ENCODE measurements at places on chromosomes 4 and X.

DNA sequence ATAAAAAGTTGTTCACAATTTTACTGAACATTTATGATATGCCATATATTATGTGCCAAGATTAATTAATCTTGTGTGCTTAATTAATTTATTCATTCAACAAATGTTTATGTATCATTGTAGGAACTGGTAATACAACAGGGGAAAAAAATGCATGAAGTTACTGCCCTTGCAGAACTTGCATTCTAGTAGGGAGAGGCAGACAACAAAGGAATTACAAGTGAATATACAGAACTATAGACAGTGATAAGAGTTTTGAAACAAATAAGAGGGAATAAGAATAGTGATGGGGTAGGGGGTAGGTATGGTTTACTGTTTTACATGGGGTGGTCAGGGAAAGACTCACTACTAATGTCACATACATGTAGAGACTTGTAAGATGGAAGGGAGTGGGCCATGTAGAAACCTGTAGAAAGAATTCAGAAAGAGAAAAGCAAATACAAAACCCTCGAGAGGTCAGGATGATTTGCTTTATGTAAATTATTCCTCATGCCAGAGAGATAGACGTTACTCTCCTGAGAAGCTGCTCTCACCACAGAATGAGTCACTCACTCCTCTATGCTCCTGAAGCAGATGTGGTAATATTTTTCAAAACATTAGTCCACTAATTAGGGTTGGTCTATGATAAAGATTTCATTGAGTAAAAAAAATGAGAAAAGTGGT is 855.0 kb upstream of the GRID2 start:
- no peak for DNase-seq

- no peak for DNase-seq
Measured at GRCh38 chr4:69497076-69497475, 1.4 kb upstream of the UGT2B4 start.

DNA sequence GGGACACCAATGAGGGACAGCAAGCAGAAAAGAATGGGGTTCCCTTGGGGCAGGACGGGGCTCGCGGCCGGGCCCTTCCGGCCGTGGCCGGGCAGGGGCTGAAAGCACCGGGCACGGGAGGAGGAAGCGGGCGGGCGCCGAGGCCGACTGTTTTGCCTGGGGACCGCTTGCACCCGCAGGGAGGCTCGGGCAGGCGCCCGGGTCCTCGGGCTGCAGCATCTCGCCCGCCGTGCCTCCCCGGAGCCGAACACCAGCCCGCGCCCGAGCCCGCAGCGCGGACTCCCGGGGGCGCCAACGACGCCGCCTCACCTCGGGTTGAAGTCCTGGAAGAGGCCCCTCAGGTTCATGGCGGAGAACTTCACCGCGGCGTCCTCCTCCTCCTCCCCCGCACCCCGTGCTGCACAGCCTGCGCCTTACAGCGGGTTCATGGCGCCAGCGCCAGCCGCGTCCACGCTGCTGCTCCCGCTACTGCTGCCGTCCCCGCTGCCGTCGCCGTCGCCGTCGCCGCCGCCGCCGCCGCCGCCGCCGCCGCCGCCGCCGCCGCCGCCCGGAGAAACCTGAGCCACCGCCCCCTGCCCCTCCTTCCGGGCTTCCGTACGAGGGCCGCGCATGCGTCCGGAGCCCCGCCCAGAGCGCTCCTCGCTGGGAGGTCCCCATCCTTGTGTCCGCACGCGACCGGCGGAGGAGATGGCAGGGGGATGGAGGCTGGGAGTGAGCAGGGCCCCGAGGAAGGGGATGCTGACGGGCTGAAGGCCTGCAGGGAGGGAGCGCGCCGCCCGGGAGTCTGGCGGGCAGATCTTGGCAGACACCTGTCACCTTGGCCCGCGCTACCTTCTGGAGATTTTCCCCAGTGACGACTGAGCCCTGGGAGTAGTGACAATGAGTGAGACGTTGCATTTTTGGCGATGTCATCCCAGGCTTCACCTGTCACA is at the start of gene TMEM185A:
Gene TMEM185A, minus strand, starts transcription at position 559 of the 932 bp plus-strand sequence. Its CDS starts 212 bp downstream, at position 347.
- peak; percentile 80 for DNase-seq

DNA sequence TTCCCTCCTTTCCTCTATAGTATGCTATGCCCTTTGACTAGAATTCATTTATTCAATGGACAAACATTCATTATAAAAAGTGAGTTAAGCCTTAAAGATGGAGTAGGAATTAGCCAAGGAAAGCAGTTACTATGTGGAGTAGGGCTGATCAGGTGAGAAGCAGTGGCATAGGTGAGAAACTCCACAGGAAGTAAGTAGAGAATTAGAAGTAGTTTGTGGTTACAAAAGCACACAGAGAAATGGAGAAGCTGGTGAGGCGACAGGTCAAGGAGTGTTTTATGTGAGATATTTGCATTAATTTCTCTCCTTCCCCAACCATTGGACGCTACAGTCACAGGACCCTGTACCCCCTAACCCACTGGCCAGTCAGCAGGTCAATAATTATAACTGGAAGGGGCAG is 30.6 kb downstream of the SETD7 start:
- no peak for DNase-seq

DNA sequence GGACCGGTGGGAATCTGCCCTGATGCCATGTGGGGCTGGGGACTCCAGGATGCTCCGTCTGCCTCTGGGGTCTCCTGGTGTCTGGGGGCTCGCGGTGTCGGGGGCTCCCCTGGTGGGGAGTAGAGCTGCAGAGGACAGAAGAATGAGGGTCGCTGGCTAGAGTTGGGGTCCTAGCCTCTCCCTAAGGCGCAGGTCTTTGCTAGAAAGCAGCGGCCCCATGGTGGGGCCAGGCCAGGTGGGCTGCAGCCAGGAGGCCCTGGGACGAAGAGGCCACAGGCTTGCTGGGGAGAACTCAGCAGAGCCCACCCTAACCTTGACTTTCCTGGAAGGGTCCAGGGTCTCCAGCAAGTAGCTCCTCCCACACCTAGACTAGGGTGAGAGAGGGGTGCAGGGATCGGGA is 21.4 kb downstream of the FGFRL1 start:
- DNase-seq = no peak

DNA sequence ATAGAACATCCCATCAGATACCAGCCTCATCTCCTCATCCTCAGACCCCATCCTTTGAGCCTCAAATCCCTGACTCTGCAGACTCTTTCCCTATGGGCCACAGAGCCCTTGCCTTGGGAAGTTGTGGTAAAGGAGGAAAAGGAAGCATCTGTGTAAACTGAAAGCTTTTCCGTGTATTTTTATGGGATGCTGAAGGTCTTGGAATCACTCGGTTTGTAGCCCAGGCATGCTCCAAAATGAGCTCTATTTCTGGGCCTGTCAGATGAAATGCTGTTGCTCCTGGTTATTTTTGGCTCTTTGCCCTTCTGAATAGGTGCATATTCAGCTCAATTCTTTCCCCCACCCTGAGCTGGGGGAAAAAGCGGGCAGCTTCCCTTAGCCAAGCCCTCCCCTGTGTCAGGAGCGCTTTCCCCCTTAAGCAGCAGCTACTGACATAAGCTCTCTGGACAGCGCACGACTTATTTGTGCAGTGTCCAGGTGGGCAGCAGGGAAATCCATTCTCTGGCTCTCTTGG is 5.0 kb upstream of the SEL1L3 start:
- DNase-seq = no peak

GRCh38 chr4:25993395-25994185 is 79.6 kb downstream of the SMIM20 start:
- no peak for DNase-seq

DNA sequence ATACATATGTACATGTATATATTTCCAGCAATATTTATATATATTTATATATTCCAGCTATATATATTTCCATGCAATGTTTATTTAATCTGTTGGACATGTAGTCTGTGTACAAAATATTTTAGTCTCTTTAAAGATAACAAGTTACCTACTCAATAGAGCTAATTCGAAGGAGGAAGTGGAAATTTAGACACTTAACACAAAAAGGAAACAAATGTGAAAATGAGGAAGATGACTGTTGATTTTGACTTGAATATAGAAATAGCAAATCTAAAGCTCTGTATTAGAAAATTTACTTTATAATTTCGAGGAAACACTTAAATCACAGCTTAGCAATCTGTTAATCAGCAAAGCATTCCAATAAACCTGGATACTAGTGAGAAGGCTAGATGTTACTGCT is 1064.4 kb downstream of the PCDH7 start:
- no peak for DNase-seq

Measured in suprapubic skin (tissue), 4 donors.